Activated naive CD8-positive, alpha-beta T cell treated with anti-CD3 and anti-CD28 coated beads for 36 hours (primary cell): ENCODE measurements at places on chromosomes 4 and X. TPM values are rescaled to one million over a fixed set of nuclear protein-coding genes. Genes with fewer than 3 reads are reported as not detected.

Gene RHOXF1
- total RNA-seq: not detected

Gene CXorf65
- total RNA-seq: 10.4 TPM

Gene CLDN22
- total RNA-seq: not detected

Gene NAA15
- total RNA-seq: 120 TPM

Gene CCSER1
- total RNA-seq: 0.42 TPM

Gene GSPT2
- 12.1 TPM for total RNA-seq

Gene HDAC8
- total RNA-seq: 17.9 TPM

Gene TRIML2
- total RNA-seq: not detected

Gene TBX22
- total RNA-seq: not detected

Gene FAM47A
- not detected for total RNA-seq

Gene C4orf51
- total RNA-seq: not detected

Gene NOA1
- total RNA-seq: 29.6 TPM

Gene VCX2
- total RNA-seq: not detected

Gene KIF4A
- 23.9 TPM for total RNA-seq

Gene ATP8A1
- 23.8 TPM for total RNA-seq

Gene SUPT20HL1
- total RNA-seq: not detected

Gene AMOT
- 2.3 TPM for total RNA-seq

Gene PDZD4
- total RNA-seq: 0.70 TPM

Gene PNMA6A
- 2.0 TPM for total RNA-seq

Gene SPANXD
- not detected for total RNA-seq

Gene GPC4
- total RNA-seq: not detected

Gene PRDM8
- 2.3 TPM for total RNA-seq

Gene MMRN1
- 0.10 TPM for total RNA-seq

Gene ITIH6
- not detected for total RNA-seq

Gene USP17L26
- total RNA-seq: not detected

Gene CXorf49
- total RNA-seq: not detected

Gene TMPRSS11F
- total RNA-seq: not detected

Gene UCP1
- not detected for total RNA-seq

Gene NPNT
- total RNA-seq: not detected

Gene CT45A10
- total RNA-seq: not detected

Gene NHS
- 25.8 TPM for total RNA-seq

Gene GSX2
- not detected for total RNA-seq

Gene BEX3
- 31.7 TPM for total RNA-seq
